ENCODE measurements at places on chromosomes 2 and 18.

GRCh38 chr2:75798569-75798968 is 87.9 kb upstream of the GCFC2 start:
- no peak for DNase-seq

GRCh38 chr2:231007286-231008098 is 11.6 kb downstream of the SPATA3 start:
- no peak for DNase-seq

DNA sequence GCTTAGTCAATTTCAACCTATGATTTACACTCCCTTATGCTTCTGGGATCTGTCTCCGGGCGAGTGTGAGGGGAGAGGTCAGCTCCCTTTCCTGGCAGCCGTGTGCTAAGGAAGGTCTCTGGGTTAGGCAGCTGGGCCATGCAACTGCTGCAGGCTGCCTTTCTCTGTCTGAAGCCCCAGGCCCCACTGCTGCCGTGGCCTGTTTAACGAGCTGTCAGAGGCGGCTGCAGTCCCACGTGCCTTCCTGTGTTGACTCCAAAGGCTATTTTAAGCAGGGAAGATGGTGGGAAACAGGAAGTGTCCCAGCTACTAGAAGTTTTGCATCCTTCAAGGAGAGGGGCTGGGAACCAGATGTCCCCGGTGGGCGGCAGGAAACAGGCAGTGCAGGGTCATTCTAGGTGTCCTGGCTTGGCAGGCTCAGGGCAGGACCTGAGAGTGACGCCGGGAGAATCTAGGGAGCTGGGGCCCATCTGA is 186.4 kb downstream of the TNS1 start:
- DNase-seq = peak; percentile 54

DNA sequence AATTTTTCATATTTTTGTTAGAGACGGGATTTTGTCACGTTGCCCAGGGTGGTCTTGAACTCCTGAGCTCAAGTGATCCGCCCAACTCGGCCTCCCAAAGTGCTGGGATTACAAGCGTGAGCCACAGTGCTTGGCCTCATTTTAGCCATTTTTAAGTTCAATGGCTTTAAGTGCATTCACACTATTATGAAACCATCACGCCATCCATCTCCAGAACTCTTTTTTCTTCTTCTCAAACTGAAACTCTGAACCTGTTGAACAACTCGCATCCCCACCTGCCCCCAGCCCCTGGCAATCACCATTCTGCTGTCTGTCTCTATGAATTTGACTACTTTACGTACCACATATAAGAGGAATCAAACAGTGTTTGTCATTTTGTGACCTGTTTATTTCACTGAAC is 31.3 kb upstream of the ASB18 start:
- DNase-seq = no peak

- no peak for DNase-seq
Measured at GRCh38 chr2:2318949-2319348, 12.1 kb downstream of the MYT1L start.

DNA sequence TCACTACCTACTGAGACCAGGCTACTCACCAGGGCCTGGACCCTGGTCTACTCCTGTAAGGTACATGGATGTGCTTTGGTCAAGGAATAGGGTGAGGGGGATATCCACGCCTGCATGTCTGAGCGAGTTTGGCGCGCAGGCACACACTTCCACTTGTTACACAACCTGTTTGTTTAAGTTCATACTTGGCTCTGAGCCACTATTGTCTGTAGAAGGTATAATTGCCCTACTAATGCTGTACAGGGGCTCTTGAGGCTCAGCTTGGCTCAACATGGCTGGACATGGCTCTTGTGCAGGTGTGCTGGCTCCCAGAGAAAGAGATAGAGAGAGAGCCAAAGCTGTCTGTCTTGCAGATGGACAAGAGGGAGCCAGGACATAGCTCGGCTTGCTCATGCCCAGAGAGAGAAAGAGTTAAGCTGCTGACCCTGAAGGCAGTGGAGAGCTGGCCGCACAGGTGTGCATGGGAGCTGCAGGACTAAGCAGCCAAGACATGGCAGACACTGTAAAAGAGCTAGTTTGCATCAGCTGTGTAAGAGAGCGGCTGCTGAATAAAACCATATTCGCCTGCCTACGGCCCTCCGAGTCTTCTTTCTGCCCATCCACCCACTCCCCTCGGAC is 35.2 kb downstream of the NPPC start:
- DNase-seq = no peak
